Activated B cell treated with CpG ODN at 0.5 μM for 24 hours (primary cell): ENCODE measurements at places on chromosomes 11 and 22.

DNA sequence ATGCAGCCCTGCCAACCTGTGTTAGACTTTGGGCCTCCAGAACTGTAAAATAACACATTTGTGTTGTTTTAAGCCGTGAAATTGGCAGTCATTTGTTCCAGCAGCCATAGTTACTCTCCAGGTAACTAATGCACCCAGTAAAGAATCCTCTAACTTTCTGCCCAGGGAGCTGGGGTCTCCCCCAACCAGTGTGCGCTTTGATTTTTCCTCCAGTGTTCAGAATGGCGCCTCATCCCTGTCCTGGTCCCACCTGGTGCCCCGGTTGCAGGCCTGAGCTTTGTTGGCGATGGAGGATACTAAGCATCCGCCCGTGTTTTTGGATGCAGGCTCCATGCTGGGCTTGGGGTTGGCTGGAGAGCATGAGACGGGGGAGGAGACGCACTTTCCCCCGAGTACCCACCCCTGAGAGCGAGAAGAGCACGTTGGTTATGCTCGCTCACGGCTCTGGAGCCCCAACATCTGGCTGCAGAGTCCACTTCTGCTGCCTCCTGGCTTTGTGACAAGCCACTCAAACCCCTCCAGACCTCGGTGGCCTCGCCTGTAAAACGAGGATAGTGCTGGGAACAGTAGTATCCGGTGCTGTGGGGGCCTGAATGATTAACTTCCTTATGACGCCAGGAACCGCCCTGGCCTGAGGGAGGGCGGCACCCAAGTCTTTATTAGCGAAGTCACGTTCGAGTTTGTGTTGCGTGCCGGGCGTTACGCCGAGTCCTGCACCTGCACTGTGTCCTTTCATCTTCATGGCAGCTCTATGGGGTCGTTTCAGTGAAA is 25.8 kb downstream of the MRGPRD start:
- DNase-seq = no peak

GRCh38 chr11:62512961-62513360 is 33.6 kb downstream of the AHNAK start:
- no peak for DNase-seq

- no peak for DNase-seq
These were observed 50.7 kb downstream of the NAV2 start for GRCh38 chr11:19763330-19763729.

DNA sequence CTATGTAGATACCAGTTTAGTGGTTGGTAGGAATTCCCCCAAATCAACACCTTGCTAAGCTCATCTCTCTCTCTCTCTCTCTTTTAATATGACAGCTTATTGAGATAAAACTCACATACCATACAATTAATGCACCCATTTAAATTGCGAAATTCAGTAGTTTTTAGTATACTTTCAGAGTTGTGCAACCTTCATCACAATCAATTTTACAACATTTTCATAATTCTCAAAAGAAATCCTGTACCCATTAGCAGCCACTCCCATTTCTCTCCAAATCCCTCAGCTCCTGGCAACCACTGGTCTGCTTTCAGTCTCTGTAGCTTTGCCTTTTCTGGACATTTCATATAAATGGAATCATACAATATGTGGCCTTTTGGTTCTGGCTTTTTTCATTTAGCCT is 13.3 kb downstream of the NNMT start:
- DNase-seq = no peak

- no peak for DNase-seq
These were observed 93.2 kb downstream of the LRRC32 start for GRCh38 chr11:76577226-76577920.

DNA sequence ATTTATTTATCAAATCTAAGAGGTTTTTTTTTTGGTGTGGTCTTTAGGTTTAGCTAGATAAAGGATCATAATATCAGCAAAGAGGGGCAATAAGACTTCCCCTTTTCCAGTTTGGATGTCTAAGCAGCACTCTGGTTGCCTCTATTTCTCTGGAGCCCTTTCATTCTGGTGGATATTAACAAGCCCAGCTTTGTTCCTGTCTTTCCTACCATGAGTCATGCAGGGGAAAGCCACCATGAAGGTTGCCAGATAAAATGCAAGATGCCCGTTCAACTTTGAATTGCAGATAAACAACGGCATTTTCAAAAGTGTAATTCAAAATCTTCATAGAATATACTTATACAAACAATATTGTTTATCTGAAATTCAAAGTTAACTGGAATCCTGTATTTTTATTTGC is 143.6 kb downstream of the ADAMTS15 start:
- DNase-seq = no peak

DNA sequence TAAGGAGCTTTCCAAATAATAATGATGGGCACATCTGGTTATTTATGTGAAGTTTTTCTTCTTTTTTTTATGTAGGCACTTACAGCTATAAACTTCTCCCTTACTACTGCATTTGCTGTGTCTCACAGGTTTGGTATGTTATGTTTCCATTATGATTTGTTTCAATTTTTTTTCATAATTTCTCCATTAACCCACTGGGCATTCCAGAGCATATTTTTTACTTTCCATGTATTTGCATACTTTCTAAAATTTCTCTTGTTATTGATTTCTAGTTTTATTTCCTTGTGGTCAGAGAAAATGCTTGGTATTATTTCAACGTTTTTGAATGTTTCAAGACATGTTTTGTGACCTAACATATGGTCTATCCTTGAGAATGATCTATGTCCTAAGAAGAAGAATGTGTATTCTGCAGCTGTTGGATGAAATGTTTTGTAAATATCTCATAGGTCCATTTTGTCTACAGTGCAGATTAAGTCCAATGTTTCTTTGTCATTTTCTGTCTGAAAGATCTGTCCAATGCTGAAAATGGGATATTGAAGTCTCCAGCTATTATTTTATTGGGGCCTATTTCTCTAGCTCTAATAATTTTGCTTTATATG is 362.1 kb downstream of the DDX10 start:
- no peak for DNase-seq

DNA sequence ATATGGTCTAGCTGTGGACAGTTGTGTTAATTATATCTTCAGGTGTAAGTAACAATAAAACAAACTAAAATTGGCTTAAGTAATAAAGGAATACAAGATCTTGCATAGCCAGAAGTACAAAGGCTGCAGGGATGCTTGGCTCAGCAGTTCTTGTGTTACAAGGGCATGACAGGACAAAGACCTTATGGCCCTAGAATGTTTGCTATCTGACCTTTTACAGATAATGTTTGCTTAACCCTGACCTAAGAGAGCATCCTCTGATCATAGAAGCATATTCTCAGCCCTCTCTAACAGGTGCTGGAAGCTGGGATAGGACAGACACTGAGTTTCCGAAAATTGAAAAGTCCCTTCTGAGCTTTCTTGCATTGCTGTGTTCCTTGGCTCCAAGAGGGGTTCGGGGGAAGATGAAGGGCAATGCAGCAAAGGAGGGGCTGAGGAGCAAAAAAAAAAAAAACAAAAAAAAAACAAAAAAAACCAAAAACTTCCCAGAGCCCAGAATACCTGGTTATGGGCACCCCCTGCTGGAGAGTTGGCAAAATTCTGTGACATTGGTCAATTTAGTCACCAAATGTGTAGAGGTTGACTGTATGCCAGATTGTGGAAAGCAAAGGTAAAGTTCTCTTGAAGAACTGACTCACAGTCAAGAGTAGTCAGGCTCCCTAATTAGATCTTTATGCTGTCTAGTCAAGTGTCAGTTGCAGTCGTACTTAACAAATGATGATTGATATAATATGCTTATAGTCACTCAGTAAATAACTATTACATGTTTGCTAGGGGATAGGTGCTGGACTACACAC is 10.4 kb upstream of the HIKESHI start:
- DNase-seq = no peak

- DNase-seq = no peak
These were observed 7.8 kb downstream of the FLRT1 start for GRCh38 chr11:64043545-64043944.

DNA sequence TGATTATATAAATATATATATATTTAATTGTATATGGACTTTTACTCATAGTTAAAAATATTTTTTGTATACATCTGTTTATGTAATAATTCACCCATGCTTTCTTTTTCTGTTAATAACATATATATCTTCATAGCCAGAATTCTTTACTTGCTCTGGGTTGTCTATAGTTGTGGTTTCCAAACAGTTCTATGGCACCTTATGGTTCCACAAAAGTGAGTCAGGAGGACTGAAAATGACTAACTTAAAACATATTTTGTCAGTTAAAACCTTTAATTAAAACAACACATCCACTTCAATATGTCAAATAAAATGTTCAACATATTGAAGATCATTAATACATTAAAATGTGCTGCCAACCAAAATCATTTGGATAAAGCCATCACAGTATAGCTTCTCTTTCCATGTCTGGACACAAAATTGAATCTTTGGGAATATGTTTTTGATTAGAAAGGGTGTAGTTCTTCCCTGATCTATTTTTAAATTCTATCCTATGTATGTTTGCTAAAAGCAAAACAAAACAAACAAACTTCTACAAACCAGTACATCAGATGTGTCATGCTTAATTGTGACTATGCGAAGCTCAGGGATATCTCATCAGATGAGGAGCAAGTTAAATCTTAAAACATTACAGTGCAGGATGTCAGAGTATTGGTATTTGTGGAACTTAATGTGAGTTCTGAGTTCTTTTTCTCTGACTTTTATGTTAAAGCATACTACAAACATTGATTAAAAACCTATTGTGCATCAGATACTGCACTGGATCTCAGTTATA is 1488.4 kb upstream of the TENM4 start:
- no peak for DNase-seq

- DNase-seq = no peak
These were observed 3.0 kb upstream of the SLC43A3 start for GRCh38 chr11:57429946-57430345.

GRCh38 chr11:91825777-91826176 is 398.8 kb upstream of the FAT3 start:
- no peak for DNase-seq

- no peak for DNase-seq
These were observed 11.5 kb upstream of the ZC3H12C start for GRCh38 chr11:110081462-110082376.

DNA sequence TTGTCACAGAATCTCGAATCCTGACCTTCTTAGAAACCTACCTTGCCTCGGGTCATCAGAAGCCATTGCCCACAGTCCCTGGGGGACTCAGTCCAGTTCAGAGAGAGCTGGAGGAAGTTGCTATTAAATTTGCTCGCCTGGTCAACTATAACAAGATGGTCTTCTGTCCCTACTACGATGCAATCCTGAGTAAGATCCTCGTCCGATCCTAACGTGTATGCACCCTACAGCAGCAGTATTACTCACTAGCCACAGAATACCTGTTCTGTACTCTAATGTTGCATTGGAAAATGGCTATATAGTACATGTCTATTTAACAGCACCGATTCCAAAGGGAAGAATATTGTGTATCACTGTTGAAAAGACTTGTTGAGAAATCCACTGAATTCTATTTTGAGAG is 33.1 kb downstream of the TCP11L1 start:
- no peak for DNase-seq

GRCh38 chr11:133227632-133228111 is 304.6 kb downstream of the OPCML start:
- no peak for DNase-seq

DNA sequence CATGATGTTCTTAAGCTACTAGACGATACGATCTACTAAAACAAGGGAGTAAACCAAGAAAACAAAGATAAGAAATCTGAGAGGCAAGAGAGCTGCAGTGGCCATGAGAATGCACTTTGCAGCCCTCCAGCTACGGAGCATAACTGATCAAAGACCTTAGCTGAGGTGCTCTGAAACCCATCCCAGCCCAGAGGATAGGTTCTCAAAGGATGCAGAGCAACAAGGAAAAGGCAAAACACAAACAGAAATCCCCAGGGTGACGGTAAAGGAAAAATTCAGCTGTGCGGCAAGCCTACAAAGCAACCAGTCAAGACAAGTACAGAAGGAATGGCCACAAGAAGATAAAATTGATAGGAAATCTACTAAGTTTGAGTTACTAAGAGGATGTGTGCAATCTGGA is 32.5 kb upstream of the CFAP300 start:
- DNase-seq = no peak

DNA sequence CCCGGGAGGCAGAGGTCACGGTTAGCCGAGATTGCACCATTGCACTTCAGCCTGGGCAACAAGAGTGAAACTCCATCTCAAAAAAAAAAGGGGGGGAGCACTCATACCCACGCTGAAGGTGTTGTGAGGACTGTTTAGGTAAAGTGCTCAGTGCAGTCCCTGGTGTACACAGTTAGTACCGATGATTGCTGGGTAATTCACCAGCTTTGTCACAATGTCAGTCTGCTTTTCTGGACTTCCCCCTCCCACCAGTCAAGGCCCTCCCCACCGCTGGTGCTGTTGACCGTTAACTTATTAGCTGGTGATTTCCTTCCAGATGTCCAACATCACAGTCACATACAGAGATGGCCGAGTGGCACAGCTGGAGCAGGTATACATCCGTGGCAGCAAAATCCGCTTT is 11.9 kb downstream of the SNRPD3 start:
- no peak for DNase-seq

- DNase-seq = no peak
These were observed 3.9 kb upstream of the MYBPC3 start for GRCh38 chr11:47356129-47356997.

- DNase-seq = no peak
These were observed 149.4 kb upstream of the SNX19 start for GRCh38 chr11:131065435-131066413.

GRCh38 chr11:115456019-115456418 is 48.2 kb downstream of the CADM1 start:
- DNase-seq = no peak

DNA sequence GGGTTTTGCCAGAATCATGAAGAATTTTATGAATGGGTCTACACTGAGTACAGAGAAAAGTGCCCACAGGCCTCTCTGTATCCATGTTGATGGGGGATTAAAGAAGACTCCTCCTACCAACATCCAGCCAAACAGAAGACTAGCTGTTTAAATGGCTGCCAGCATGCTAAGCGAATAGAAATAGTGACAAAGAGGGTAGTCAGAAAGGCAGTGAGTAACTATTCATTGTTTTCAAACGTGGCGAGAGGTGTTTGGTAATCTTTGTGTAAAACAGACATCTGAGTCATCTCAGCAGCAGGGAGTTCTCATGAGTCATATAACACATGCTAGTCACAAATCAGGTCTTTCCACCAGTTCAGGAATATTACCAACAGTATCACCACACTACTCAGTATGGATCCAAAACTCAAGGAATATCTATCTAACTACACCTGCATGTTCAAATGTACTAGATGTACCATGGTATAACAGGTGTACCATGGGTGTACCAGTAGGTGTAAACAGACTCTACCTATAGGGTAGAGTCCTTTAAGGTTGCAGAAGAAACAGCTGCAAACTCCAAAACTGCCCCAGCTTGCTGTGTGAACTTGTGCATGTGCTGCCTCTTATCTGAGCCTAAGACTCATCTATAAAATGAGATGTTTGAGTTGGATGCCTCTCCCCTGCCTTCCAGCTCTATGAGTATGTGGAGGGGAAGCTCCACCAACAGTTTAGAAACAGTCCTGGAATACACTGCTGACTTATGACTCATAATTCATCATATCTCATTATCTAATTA is 82.0 kb downstream of the SLC1A2 start:
- no peak for DNase-seq

DNA sequence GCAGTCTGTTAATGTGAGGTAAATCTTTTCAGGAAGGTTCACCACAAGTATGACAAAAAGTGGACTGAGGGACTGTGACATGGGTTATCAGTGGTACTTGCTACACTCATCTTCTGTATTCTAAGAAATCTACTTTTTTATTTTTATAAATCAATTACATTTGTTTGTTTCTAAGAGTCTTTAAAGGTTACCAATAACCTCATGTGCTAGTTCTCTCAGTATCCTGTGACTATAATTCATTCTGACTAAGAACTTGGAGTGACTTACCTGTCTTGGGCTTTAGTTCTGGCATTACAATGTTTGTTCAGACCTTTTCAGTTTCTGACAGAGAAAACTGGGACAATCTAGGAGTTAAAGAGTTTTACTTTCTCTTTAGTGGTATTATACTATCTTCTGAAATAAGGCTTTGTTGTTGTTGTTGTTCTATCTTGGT is 108.4 kb downstream of the PDE3B start:
- DNase-seq = no peak
